ENCODE measurements at places on chromosomes 12 and 14. TPM values are rescaled to one million over a fixed set of nuclear protein-coding genes. Genes with fewer than 3 reads are reported as not detected.

DNA sequence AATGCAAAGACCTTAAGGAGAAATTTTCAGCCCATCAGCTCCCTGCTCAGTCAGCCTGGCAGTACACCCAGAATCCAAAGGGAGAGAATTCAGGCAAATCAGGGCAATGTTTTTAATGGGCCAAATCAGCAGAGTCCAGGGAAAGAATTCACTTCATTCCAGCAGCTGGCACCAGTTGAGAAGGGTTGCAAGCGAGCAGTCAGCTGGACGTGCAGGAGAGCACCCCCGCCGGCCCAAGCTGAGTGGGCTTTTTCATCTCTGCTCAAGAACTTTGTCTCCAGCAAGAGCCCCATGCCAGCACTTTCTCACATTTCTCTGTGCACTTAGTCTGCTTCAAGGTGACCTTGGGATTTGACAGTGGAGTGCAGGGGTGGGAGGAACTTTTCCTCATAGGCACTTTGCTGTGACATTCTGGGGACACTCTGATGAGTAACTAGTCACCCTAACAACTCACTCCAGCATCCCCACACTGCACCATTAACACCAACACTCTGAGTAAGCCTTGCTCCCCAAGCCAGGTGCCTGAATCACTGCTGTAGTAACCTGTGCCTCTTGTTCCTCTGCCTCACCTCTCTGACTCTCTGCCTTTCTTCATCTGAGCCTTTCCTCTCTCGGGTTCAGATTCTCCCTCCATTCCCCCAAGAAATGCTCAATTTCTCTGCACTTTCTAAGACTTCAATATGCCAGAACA lies 2.2 kb downstream of the ENDOU start:
- DNase-seq = no peak

GRCh38 chr14:95255487-95255886 lies 64.2 kb downstream of the CLMN start:
- DNase-seq = peak; percentile 86

- DNase-seq = no peak
These were observed 8.2 kb upstream of the TRPV4 start for GRCh38 chr12:109841356-109841755.

SRRM4 gene
- total RNA-seq = not detected

DNA sequence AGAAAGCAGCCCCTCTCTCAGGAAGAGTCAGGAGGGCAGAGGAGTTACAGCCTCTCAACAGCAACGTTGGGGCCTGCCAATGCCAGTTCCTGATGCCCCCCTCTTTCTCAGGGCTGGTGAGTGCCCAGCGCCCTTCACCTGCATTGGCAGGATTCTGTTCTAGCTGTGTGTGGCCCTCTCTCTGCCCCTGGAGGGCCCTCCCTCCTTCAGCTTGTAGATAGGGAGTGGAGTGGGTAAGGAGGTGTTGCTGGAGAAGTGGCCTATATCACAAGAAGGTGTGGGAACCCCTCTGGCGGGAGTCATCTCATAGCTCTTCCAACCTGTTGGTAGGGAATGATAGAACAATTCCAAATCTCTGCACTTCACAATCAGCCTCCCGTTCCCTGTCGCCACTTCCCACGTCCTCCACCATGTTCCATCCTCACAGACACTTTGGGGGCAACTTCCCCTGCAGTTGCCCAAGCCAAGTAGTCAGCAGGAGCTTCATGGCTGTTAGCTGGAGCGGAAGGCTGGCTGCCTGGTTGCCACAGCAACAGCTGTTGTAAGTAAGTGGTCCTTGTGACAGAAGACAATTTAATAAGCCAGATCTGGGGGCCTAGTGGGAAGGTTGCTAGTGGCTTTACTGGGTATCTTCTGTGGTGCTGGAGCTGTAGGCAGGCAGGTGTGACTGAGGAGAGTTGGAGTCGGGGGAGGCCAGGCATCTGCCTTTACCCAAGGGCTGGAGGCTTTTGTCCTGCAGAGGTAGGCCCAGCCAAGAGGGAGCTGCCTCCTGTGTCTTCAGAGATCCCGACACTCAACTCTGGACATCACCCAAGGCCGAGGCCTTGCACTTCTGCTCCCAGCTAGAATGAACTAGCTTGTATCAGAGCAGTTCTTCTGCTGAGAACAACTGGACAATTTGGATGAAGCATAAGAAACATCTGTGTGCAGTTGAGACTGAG lies 38.4 kb downstream of the GALNT16 start:
- DNase-seq = no peak

DNA sequence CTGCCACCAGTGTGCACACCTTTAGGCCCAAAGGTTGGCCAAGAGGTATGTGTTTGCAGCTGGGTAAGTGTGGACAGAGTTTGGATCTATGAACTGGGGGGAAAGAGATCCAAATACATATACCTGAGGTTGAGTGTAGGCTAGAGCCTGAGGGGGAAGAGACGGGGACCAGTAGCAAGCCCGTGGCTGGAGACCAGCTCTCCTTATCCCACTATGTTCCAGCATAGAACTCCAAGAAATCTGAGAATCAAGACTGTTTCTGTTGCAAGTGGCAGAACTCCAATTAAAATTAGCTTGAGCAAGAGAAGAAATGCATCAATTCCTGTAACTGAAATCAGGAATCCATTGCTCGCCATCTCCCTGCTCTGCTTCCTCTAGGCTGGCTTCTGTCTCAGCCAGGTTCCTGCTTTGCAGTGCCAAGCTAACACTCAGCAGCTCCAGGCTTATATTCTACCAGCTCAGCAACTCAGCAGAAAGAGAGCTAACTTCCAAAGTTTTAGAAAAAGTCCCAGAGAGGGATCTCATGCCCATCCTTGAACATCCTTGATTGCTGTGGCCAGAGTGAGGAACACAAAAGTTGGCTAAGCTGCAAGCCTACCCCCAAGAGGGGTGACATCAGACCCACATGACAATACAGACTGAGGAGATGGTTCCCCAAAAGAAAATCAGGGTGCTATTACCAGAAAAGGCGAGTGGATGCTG lies 1.5 kb upstream of the PCK2 start:
- DNase-seq = no peak

TMTC2 gene
- total RNA-seq = 31.2 TPM

LBHD2 gene
- total RNA-seq = not detected

DNA sequence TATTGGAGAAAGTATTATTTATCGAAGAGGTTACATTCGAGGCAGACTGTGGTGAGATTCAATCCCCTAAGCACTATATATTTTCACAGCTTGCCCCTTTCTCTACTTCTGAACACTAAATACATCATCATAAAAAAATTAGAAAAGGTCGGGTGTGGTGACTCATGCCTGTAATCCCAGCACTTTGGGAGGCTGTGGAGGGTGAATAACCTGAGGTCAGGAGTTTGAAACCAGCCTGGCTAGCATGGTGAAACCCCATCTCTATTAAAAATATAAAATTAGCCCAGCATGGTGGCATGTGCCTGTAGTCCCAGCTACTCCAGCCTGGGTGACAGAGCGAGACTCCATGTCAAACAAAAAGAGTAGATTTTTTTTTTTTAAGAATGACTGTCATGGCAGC lies 70.6 kb upstream of the MYF6 start:
- DNase-seq = no peak

DNA sequence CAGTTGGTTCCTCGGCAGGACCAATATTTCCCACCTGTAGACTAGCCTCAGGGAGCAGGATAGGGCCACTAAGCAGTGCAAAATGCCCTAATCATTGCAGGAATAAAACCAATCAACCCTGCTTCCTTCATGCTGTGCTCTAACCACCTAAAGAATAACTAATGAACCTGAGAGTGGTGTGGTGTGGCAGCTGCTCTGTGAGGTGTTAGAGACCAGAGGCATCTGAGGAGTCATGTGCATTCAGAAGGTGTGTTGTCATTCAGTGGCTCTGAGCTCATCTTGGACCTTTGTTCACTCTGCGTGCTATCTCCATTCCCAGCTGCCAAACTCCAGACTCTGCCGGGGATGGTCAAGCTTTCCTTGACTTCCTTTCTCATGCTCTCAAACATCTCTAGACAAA lies 136.7 kb upstream of the EGLN3 start:
- DNase-seq = no peak

DNA sequence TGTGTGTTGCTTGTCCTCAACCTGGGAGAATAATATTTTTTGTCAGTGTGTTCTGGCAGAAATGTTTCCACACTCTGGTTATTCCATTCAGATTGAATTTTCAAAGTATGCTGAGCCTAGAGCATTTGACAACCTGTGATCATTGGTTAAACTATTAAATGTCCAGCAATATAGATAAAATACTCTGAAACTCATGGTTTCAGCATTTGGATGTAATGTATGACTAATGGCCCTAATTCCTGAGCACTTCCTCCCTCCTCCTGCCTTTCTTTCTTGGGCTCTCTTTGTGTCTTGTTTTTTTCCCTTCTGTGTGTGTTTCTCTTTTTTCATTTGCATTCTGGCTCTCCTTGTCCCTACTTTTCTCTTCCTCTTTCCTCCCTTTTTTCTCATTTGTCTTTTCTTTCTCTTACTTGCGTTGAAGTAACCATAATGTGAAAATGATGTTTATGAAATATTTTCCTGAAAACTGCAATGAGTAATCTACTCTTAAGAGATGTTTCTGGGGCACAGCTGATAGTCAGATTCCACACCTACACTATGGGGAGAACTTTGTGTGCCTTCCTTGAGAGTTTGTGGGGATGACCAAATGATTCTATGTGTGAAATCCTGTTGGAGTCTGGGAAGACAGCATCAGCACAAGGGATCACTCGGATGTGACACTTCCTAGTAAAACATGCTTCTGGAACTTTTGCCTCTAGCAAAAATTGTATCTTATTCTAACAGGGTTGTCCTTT lies 74.6 kb downstream of the FRMD6 start:
- no peak for DNase-seq

FAM186B gene
- total RNA-seq = 0.29 TPM

GDF3 gene
- total RNA-seq = not detected
